ENCODE measurements at places on chromosomes 2 and 18.
A peak's percentile ranks its signal among the peaks of the same experiment; 100 is the strongest.

- DNase-seq, result no peak
These were observed at the start of gene ZNF385B for GRCh38 chr2:179861416-179862067. ZNF385B (minus strand) TSS chr2:179861612.

GRCh38 chr2:564471-565181 is 112.6 kb downstream of the TMEM18 start:
- DNase-seq, result no peak

DNA sequence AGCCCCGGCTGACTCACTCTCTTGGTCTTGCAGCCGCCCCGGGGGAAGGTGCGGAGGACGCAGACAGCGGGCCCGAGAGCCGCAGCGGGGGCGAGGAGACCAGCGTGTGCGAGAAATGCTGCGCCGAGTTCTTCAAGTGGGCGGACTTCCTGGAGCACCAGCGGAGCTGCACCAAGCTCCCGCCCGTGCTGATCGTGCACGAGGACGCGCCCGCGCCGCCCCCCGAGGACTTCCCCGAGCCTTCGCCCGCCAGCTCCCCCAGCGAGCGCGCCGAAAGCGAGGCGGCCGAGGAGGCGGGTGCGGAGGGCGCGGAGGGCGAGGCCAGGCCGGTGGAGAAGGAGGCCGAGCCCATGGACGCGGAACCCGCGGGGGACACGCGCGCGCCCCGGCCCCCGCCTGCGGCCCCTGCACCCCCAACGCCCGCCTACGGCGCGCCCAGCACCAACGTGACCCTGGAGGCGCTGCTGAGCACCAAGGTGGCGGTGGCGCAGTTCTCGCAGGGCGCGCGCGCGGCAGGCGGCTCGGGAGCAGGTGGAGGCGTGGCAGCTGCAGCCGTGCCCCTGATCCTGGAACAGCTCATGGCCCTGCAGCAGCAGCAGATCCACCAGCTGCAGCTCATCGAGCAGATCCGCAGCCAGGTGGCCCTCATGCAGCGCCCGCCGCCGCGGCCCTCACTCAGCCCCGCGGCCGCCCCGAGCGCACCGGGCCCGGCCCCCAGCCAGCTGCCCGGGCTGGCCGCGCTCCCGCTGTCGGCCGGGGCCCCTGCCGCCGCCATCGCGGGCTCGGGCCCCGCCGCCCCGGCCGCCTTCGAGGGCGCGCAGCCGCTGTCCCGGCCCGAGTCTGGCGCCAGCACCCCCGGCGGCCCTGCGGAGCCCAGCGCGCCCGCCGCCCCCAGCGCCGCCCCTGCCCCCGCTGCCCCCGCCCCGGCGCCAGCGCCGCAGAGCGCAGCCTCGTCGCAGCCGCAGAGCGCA is 12.7 kb downstream of the SALL3 start:
- DNase-seq, result no peak

DNA sequence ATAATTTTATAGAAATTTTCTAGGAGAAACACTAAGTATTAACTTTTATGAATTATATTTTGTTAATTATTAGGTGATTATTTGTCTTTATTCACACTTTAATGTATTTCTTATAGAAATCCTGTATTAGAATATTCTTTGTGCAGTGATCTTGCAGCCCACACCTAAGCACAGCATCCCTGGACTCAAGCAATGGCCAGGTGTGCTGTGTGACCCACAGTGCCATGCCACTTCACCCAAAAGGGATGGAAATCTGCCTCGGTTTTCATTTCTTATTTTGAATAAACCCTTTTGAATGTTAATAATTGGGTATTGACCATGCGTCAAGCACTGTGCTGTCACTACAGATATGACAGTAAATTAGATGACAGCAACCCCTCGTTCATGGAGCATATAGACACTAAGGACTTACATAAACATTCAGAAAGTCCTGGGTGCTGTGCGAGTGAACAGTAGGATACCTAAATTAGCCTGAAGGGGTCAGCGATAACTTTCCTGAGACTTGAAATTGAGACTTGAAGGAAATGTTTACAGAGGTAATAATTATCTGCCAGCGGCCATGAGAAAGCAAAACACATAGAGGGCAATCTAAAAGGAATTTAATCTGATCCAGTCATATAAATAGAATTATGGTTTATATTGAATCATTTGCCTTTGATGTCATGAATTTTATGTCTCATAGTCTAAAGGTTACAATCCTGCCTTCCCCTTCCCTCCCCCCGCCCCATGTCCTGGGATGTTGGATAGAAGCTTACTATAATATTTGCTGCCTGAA is 52.7 kb upstream of the CALCRL start:
- no peak for DNase-seq

- DNase-seq, result peak; percentile 91
These were observed 7.6 kb downstream of the ZFP36L2 start for GRCh38 chr2:43218702-43219382.

DNA sequence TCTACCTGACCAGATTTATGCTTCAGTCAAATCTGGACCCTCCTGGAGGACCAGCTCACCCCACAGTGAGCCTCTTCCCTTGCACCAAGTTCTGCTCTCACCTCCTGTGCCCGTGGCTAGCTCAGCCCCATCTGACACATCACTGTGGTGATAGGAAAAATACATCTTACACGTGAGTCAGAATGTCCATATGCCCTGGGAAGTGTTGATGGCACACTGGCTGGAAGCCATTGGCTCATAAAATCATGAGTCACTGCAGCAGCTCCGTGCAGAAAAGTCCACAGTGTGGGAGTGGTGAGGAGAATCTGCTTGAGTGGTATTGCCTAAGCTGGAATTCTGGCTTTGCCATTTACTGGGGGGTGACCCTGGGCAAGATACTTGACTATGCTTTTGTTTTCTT is 42.6 kb upstream of the RAPGEF4 start:
- peak; percentile 3 for DNase-seq

DNA sequence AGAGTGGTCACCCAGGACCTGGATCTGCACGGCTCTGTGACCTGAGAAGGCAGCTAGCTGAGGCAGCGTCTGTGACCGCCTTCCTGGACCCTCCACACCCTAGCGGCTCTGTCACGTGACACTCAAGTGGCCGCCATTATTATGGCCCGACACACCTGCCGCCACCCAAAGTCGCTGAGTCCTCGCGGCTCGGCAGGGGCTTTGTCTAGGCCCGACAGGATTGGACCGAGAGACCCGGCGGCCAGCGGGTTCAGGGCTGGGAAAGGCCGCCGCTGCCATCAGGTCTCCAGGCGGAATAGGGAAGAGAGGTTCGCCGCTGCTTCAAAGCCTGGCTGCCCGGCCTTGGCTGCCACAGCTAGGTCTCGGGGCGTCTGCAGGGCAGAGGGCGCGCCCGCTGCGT is 1162.5 kb upstream of the LRRTM1 start:
- DNase-seq, result no peak

- DNase-seq, result no peak
These were observed 7.1 kb downstream of the COX7A2L start for GRCh38 chr2:42353792-42354429.

- no peak for DNase-seq
These were observed 7.4 kb upstream of the NPAS2 start for GRCh38 chr2:100812573-100812972.
